OCI-LY7 (cell line): ENCODE measurements at places on chromosomes 1 and 21. TPM values are rescaled to one million over a fixed set of nuclear protein-coding genes. Genes with fewer than 3 reads are reported as not detected.

FNDC10 gene
- total RNA-seq = 1.3 and 2.7 TPM in 2 replicates

OR6N1 gene
- not detected in 2 replicates for total RNA-seq

GLUL gene
- not detected in 2 replicates for total RNA-seq

RAB7B gene
- not detected in 2 replicates for total RNA-seq

NBPF10 gene
- 2.4 and 2.7 TPM in 2 replicates for total RNA-seq

RER1 gene
- 113 and 138 TPM in 2 replicates for total RNA-seq

OR2L2 gene
- total RNA-seq = 0.07 and 0.10 TPM in 2 replicates

TRIM63 gene
- total RNA-seq = not detected in 2 replicates

MTF1 gene
- total RNA-seq = 12.7 and 16.5 TPM in 2 replicates

PIGC gene
- 17.1 and 18.4 TPM in 2 replicates for total RNA-seq

DMRTA2 gene
- total RNA-seq = not detected in 2 replicates

NIBAN1 gene
- total RNA-seq = not detected in 2 replicates

TDRD10 gene
- not detected in 2 replicates for total RNA-seq

RSRP1 gene
- 143 and 146 TPM in 2 replicates for total RNA-seq

MYCBP gene
- total RNA-seq = 38.6 and 47.6 TPM in 2 replicates

AJAP1 gene
- not detected in 2 replicates for total RNA-seq

C21orf91 gene
- total RNA-seq = 32.8 and 36.5 TPM in 2 replicates

REN gene
- not detected in 2 replicates for total RNA-seq
